ENCODE measurements at places on chromosomes 5 and 9. TPM values are rescaled to one million over a fixed set of nuclear protein-coding genes. Genes with fewer than 3 reads are reported as not detected.
A peak's percentile ranks its signal among the peaks of the same experiment; 100 is the strongest.

DNA sequence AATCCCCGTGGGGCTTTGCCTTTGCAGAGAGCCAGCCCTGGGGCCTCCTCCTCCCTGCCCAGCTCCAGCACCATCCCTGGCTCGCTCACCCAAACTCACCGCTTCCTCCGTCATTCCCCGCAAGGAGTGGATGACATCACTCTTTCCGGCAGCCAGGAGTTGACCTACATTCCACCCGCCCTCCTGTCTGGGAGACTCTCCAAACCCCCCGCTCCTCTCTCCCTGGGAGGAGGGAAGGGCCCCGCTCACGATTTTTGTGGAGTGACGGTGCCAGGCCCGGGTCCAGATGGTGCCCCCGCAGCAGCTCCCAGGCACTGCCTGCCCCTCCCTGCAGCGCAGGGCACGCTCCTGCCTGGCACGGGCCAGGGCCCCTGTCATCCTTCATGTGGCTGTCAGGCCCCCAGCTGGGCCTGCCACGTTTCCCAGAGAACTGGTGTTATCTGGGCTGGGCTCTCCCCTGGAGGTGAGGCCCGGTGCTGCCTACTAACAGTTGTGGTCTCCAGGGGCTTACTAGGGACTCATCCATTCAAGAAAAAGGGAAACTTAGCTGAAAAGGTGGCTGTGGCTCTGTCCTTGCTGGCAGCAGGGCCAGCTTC is 52.3 kb downstream of the NTNG2 start:
- DNase-seq: peak; percentile 95

DNA sequence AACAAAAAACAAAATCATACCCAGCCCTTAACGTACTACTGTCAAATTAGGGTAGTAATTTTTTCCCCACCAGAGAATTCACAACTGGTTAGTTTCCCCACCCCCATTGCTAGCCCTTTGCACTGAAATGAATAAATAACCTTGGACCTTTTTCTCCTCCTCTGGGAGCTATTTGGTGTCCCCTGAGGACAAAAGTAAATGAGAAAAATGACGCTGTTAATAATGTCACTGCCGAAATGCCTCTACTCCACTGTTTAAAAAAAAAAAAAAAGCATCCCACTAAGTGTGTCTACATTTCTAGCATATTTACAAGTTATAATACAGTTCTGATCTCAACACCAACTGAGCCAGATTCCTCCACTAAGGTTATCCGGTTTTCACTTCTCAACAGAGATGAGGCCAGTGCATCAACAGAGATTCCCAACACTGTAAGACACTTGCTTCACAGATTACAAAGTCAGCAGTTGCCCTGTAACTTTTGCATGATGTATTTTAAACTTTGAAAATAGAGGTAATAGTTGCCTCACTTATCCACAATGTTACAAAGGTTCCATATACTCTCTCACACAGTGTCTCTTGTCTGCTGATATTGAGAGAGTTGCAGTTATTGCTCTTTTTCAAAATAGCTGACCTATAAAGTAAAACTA is 5.1 kb upstream of the NFIB start:
- DNase-seq: no peak

- DNase-seq: no peak
Measured at GRCh38 chr9:112009656-112010055, 113.0 kb downstream of the UGCG start.

DNA sequence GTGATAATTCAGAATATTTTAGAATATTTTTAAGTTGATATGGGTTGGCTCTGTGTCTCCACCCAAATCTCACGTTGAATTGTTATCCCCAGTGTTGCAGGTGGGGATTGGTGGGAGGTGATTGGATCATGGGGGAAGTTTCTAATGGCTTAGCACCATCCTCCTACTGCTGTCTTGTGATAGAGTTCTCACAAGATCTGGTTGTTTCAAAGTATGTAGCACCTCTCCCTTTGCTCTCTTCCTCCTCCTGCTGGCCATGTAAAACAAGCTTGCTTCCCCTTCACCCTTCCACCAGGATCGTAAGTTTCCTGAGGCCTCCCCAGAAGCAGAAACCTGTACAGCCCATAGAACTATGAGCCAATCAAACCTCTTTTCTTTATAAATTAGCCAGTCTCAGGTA is 214.6 kb upstream of the C9orf72 start:
- no peak for DNase-seq

- no peak for DNase-seq
Measured at GRCh38 chr5:103463261-103463660, 99.3 kb downstream of the NUDT12 start.

The FSD1L gene
- total RNA-seq: 1.0 TPM

DNA sequence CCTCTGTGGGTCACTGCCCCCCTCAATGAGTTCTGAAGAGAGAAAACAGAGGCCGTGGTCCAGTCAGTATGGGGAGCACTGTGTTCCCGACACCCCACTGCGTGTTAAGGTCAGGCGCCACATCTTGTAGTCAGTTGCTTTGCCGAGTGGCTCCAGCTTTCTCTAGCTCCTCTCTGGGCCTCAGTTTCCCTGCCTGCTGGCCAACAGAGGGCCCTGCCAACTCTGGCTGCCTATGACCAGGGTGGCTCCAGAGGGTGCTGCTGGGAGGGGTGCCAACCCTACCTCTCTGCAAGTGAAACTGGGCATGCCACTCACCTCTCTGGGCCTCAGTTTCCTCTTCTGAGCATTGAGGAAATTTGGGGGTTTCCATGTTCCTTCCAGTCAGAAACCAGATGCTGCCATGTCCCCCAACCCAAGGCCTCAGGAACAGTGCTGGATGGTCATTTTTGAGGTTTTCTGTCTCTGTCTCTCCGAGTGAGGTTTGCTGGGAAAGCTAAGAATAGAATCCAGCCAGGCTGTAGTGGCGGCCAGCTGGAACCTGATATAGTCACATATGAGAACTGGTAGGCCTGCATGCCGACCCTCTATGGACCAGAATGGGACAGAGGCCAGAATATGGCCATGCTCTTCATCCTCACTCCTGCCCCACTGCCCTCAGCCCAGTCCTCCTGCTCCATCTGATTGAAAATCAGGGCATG is 132.1 kb downstream of the PHF2 start:
- no peak for DNase-seq

Data from H4 (cell line).